Neural crest cell (in vitro differentiated cells): ENCODE measurements at places on chromosomes 6 and 20. TPM values are rescaled to one million over a fixed set of nuclear protein-coding genes. Genes with fewer than 3 reads are reported as not detected.

The KHDC1L gene
- 1.0 TPM in 1 of 2 replicates, not detected in the other for total RNA-seq

The UST gene
- 5.5 and 6.1 TPM in 2 replicates for total RNA-seq

- H3K4me1 ChIP-seq = no peaks in the 10 kb centered on the region
- no peaks in the 10 kb centered on the region for H3K36me3 ChIP-seq
- DNase-seq = no peak
- peaks cover 41% of the 10 kb centered on the region for H3K27me3 ChIP-seq
- H3K4me3 ChIP-seq = no peak overlapping the region
Observed at GRCh38 chr20:31496761-31497295, 17.4 kb upstream of the HM13 start.

DNA sequence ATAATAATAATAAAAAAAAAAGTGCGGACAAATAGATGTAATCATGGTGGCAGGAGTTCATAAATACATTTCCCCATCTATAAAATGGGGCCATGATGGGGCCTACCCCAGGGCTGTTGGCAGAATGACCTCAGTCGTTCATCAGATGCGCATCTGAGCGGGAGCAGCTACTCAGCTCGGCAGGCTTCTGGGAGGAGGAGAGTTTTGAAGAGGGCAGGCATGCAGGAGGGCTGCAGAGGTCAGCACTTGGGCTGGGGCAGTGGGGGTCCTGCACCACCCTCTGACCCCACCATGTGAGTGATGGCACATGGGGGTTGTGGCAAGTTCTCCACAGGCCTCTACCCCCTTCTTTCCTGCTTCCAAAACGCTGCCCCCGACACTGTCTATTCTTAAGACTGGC, 373.5 kb downstream of the ZFAND3 start:
- H3K4me3 ChIP-seq = no peak overlapping the region
- no peak for DNase-seq
- H3K4me1 ChIP-seq = peaks cover 32% of the 10 kb centered on the region
- no peaks in the 10 kb centered on the region for H3K27me3 ChIP-seq

- no peaks in the 10 kb centered on the region for H3K4me1 ChIP-seq
- no peak overlapping the region for H3K4me3 ChIP-seq
- no peaks in the 10 kb centered on the region for H3K27me3 ChIP-seq
- no peak for DNase-seq
Observed at GRCh38 chr6:123616942-123617341, 19.8 kb downstream of the TRDN start.

DNA sequence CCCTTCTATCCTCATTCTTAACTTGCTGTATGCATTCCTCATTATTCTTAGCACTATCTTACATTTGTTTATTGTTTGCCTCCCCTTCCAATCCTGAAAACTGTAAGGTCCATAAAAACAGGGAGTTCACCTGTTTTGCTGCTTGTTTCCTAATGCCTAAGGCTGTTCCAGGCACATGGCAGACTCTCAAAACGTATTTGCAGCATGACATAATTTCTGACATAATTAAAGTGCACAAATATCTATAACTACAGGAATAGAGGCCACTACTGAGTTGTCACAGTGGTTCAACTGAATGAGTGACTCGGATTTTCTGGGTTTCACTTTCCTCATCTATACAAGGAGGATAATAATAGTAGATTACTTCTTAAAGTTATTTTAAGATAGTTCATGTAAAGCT, 83.0 kb downstream of the HFE start:
- peaks cover 33% of the 10 kb centered on the region for H3K4me1 ChIP-seq
- no peak overlapping the region for H3K27ac ChIP-seq

- no peaks in the 10 kb centered on the region for H3K27me3 ChIP-seq
- peaks cover 3% of the 10 kb centered on the region for H3K36me3 ChIP-seq
- no peak overlapping the region for H3K4me3 ChIP-seq
- DNase-seq = no peak
- no peak overlapping the region for H3K27ac ChIP-seq
Observed at GRCh38 chr6:25465941-25466340, 186.1 kb upstream of the SCGN start.

DNA sequence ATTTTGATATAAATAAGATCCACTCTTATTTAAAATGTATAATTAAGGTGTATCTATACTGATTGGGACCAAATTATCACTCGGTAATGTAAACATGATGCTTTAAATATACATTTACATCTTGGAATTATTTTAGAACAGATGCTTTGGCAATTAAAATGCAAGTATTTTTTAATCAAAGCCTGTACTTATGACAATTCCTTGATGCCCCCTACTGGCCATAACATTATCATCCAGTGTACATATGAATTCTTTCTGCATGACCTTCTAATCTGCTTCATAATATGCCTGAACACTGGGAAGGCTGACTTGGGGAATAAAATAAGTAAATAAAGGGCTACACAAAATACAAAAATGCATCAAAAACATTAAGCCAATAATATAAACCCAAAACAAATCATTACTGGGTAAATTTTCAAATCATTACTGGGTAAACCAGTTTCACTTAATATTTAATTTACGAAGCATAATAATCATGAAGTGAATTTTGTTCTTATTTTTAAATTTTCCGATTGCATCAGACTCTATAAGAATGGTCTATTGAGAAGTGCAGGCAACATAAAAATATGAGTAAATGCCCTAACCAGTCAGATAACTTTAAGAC, 65.1 kb downstream of the CGA start:
- H3K27ac ChIP-seq = no peak overlapping the region
- no peaks in the 10 kb centered on the region for H3K36me3 ChIP-seq
- H3K4me3 ChIP-seq = no peak overlapping the region
- no peaks in the 10 kb centered on the region for H3K4me1 ChIP-seq
- H3K27me3 ChIP-seq = peaks cover 16% of the 10 kb centered on the region
- no peak for DNase-seq
